ENCODE measurements at places on chromosomes 16 and 17. TPM values are rescaled to one million over a fixed set of nuclear protein-coding genes. Genes with fewer than 3 reads are reported as not detected.

DNA sequence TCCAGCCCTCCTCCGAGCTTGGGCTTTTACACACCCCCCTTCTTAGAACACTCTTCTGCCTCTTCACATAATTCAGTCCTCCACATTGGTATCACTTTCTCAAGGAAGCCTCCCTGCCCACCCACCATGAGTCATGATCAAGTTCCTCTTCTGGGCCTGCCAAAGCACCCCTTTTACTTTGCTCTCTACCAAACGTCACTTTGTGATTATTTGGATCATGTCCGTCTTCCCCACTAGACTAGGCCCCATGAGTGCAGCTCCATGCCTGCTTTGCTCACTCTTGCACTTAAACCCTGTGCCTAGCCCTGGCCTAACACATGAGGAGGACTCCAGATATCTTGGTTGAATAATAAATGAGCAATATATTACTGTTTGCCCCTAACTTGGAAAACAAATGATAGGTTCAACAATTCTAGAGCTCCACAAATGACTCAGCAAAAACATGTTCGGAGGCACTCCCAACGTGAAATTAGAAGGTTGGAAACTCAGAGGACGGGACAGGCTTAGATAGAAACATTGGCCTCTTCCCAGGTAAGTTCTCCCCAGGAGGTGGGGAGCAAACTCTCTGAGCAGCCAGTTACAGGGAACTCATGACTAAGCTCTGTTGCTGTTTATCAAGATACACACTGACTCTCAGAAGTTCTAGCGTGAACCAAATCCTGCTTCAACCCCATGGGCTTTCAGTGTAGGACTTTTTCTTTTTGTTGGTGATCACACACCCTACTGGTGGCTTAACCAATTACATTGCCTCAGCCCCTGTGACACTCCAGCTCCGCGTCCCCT, 28.3 kb downstream of the G6PC1 start:
- no peak for DNase-seq

DNA sequence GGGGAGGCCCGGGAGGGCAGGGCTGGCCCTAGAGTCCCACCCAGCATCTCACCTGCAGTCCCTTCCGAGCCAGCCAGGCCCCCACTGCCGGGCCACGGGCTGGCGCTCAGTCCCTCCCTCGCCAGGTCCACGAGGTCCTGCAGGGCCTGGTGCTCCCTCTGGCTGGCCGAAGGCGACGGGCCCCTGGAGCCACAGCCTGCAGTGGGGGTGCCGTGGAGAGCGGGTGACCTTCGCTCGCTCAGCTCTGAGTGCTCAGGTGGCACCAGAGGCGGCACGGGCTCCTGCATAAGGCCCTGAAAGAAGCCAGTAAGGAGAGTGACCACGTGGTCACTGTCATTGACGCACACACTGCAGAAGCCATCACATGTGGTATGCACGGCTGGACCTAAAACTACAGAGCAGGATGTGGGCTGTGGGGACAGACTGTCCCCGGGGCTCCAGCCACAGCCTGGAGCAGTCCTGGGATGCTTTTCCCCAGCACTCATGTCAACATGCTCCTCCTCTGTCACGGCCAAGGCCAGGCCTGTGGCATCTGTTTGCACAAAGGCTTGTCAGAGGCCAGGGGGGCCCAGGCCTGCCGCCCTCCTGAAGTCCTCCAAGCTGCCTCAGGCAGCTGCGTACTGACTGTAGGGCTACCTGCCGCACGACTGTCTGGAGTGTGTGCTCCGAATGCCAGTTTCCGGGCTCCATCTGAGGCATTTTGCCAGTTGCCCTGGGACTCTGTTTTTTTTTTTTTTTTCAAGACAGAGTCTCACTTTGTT, 15.1 kb downstream of the SLX4 start:
- no peak for DNase-seq

GRCh38 chr17:11144358-11145233, 96.4 kb upstream of the SHISA6 start:
- DNase-seq, result no peak

DNA sequence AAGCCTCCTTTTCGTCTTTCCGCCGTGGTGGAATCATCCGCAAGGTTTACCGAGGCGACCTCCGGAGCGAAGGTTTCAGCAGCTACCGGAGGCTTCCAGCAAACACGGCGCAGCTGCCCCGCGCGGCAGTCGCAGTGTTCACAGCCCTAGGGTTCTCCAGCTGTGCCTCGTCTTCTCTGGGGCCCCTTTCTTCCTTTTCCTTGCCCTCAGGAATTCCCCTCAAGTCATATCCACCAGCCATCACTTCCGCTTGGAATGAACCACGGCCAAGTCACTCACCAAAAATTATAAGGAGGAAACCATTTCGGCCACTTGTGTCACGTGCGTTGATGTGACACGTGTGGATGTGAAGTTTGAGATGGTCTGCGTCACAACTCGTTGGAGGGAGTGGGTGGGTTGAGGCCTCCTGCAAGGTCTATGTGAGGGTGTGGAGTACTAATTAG, 636 bp upstream of the ERN1 start:
- no peak for DNase-seq

DNA sequence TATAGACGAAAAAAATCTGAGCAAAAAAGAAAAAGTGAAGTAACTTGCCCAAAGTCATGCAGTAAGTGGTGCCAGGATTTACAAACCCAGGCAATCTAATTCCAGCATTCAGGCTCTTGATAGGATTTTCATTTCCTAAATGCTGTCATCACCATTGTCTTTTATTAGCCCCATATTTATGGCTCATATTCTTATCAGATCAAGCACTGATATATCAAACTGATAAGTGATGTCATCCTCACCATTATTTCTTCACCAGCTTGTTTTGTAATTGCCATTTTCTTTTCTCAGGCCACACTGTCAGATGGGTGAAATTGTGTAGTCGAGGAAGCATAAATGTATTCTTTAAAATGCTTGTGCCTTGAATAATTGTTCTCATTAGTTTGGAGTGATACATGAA, 1.3 kb downstream of the RAD51C start:
- DNase-seq, result no peak

- no peak for DNase-seq
Observed at GRCh38 chr16:28873543-28874201, 4.6 kb upstream of the ATP2A1 start.

DNA sequence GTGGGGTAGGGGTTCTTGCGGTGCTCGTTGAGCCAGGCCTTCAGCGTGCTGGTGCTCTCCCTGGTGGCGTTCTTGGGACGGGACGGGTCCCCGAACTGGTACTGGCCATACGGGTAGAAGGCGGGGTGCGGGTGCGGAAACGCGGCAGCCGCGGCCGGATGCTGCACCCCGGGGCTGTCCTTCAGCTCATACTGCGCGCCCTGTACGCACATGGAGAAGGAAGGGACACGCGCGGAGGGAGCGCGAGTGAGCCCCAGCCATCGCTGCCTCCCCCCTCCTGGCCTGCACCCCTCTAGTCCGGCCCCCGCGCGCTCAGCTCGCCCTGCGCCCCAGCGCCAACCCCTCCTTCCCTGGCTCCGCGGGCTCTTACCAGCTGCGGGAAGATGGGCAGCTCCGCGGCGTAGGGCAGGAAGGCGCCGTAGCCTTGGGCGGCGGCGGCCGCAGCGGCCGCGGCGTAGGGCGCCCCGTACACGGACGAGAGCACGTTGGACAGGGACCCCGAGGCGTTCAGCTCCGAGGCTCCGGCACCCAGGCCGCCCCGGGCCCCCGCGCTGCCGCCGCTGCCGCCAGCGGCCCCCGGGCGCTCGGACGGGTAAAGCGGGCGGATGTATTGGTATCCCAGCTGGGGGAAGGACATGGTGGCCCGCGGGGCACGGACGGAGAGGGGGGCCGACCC, 1.0 kb downstream of the IRX3 start:
- DNase-seq, result no peak

GRCh38 chr17:57284583-57284982, 28.3 kb downstream of the MSI2 start:
- DNase-seq, result no peak

- no peak for DNase-seq
Observed at GRCh38 chr16:400061-400591, 1.6 kb upstream of the DECR2 start.

DNA sequence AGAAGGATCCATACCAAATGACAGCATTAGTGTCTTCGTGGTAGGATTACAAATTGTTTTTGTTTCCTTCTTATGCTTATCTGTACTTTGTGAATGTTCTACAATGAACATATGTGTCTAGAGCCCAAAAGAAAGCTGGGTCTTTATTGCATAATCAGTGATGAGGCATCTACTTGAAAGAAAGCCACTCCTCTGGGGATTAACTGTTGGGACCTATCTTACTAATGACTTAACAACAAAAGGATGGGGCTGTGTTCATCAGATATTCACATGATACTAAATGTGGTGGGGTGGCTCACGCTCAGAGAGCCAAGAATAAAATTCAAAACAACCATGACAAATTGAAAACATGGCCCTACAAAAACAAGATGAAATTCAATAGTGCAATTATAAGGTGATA, 160.2 kb downstream of the RGS9 start:
- no peak for DNase-seq

DNA sequence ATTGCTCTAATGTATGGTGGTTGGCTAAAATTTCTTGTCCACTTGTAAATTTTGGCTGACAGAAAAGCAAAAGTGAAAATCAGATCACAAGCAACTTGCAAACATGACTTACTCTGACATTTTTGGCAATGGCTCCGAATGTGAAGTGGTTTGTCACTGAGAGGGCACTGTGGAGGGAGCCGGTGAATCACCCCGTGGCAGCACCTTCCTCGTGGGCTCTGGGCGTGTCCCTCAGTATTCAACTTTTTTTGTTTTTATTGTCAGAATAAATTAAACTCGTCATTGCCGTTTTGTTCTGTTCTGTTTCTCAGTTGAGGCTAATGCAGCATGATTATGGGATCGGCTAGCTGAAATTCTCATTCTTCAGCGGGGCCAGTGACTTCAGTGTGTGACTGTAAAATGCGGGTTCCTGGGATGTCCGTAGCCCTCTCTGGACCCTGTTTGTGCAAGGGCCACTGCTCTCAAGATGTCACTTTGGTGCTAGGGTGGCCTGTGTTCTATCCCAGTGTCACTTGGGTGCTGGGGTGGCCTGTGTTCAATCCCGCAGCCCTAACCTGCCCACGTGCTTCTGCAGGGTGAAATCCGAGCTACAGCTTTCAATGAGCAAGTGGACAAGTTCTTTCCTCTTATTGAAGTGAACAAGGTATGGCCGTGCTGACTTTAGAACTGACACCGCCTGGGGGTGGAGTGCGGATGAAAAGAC, 48.8 kb downstream of the RPA1 start:
- DNase-seq, result no peak

DNA sequence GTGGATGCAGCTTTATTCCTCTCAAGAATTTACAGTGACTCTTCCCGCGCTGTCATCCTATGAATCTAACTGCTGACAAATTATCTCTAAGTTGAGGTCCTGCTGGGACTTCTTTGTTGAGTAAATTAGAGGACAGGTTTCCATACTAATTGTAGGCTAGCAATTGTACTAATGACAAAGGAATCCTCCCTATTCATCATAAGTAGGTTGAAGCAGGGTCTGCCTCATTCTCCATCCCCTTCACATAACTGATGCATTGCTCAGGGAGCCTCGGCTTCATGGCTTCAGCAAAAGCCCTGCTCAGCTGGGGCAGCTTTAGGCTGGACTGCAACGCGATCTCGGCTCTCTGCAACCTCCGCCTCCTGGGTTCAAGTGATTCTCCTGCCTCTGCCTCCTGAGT, 83.1 kb upstream of the IRX6 start:
- DNase-seq, result no peak

DNA sequence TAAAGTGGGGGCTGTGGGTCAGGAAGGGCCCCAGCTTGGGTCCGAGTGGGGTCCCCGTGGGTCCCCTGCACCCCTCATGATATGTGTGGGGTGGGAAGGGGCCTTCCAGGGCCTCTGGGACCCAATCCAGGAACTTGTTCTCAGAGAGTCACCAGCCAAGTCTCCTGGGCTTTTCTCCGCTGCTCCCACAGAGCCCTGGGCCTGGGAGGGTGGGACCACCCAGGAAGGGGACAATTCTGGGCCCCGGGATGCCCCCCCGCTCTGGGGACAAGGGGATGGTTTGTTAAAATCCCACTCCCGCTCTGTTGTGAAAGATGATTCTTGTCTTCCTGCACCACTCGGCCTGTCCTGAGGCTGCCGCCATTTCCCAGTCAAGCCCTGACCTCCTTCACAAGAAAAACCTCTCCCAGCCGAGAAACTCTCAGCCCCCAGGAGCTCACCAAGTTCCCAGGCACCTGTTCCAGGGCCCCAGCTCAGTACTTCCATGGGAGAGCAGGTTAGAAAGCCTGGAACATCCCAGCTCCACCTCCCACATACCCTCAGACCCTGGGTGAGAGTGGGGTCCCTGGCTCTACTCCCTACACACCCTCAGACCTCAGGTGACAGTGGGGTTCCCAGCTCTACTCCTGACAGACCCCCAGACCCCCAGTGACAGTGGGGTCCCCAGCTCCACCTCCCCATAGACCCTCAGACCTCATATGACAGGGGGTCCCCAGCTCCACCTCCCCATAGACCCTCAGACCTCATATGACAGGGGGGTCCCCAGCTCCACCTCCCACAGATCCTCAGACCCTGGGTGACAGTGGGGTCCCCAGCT, 75.1 kb downstream of the METRNL start:
- no peak for DNase-seq

DNA sequence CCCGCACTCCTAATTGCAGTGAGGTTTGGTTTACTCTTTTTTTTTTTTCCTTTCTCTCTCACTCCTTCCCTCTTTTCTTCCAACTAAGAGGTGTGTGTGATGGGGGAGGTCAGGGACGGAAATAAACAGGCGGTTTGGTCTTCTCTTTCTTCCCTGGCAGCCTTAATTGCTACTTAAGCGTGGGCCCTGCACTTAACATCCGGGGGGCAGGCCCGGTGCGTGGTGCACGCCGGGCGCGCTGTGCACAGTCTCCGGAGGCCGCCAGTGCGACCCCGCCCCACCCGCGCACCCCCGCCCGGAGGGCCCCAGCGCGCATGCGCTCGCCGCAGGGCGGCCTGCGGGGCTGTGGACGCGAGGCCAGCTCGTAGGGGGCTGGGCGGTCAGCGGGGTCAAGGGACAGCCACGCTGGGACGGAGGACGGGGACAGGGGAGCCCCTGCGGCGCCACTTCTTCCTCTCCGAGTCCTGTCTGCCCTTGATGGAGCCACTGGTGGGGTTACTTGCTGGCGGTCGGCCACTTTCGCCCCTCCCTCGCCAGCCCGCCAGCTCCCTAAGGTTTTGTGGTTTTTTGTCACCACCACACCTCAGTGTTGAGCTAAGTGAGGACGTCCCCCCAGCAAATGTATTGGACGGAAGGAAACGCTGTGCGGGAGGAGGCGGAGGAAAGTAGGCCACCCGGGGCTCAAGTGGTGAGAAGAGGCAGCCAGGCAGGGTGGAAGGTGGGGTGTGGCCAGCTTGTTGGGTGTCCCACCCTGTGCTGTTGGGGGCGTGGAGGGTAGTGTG, 120.9 kb downstream of the MRM1 start:
- no peak for DNase-seq

- no peak for DNase-seq
Observed at GRCh38 chr17:35978346-35978745, 3.0 kb downstream of the CCL16 start.

The SPNS2 gene
- polyA plus RNA-seq, result 7.1 TPM

The PLXDC1 gene
- 5.0 TPM for polyA plus RNA-seq

The RECQL5 gene
- 15.0 TPM for polyA plus RNA-seq

The SULT1A4 gene
- polyA plus RNA-seq, result 8.0 TPM

The CHST5 gene
- polyA plus RNA-seq, result 0.27 TPM

The YBX2 gene
- polyA plus RNA-seq, result 2.4 TPM

The TBC1D3E gene
- not detected for polyA plus RNA-seq

All from forelimb muscle (tissue), 1 donor.